GDM1 (cell line): ENCODE measurements at places on chromosomes 7 and 10.

- DNase-seq = no peak
Measured at GRCh38 chr7:158494643-158495042, 93.0 kb downstream of the PTPRN2 start.

DNA sequence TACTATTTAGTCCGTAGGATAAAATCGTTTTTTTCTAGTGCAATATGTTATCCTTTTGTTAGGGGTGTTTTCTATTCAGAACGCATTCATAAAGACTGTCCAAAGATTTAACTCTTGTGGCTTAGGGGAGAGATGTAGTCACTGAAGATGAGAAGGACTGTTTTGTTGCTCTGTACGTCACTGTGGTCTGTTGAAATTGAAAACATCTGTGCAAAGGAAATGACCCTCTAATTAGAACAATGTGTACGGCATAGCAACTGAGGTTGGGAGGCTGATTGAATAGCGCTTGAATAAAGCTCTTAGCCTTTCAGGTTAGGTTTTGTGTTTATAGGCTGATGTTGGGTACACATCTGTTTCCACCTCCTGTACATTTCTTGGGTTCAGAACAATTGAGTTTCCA, 453.4 kb upstream of the AKR1E2 start:
- DNase-seq = no peak

GRCh38 chr7:115135769-115136410, 214.0 kb downstream of the MDFIC start:
- DNase-seq = no peak

DNA sequence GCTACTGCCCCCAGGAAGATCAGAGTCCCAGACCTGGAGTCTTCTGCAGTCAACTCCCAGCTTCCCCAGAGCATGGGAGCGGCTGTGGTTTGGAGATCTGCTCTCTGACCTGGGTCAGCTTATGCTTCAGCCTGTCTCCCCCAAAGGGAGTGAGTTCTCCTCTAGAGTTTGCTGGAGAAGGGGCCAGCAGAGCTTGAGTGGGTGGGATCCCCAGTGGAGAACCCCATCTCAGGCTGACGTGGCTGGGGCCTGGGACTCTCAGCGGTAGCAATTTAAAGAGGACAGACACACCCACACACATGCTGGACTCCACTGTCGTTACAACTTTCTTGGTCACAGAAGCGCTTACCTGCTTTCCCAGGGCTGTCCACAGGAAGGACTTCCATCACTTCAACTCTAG, 6.3 kb downstream of the UNC5B start:
- no peak for DNase-seq

DNA sequence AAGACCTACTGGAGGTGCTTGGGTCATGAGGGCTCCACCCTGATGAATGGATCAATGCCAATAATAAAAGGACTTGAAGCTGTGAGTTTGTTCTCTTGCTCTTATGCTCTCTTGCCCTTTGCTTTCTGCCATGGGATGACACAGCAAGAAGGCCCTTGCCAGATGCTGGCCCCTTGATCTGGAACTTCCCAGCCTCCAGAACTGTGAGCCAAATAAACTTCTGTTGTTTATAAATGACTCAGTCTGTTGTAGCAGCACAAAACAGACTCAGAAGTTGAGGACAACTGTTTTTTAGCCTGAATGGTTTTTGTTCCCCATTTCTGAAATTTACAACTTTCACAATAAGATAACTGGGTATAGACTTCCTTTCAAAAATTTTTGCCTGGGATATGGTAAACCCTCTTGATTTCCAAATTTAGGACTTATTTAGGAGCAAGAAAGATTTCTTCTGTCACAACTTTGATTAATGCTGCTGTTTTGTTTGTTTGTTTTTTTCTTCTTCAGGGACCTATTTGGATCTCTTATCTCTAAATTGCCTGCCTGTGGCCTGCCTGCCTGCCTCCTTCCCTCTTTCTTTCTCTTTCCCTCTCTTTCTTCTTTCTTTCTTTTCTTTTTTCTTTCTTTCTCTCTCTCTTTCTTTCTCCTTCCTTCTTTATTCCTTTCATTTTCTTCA, 12.1 kb downstream of the ENTPD1 start:
- no peak for DNase-seq

- DNase-seq = peak; percentile 67
Measured at GRCh38 chr10:71727738-71728737, 8.5 kb upstream of the C10orf105 start.

GRCh38 chr10:68196701-68197100, 35.2 kb downstream of the ATOH7 start:
- no peak for DNase-seq

DNA sequence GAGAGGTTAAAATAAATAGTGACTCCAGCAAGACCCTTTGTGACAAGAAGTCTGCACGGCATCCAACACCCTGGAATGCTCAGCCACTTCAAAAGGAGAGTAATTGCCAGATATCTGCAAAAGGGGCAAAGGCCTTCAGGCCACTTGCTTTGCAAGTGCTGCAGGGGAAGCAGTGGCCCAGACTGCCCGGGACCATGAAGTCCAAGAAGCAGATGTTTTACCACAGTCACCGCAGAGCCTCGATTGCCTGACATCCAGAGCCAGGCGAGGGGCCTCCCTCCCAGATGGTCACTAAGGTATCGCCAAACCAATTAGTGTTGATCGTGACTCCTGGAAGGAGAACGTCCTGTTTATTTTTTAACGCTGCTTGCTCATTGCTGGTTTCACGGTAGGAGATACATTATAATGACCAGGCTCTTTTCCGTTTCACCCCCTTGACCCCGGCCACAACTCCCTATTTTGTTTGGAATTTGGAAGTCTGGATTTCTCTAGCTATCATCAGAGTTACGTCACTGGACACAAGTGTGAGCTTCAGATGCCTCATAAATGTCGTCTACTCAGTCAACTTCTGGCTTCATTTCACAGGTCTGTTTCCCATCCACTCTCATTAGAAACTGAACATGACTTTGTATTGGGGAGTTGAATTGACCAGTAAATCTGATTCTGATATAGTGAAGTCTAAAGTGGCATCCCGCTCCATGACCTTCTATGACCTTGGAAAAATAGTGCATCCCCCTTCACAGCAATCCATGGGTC, 276.2 kb downstream of the WDR11 start:
- no peak for DNase-seq

DNA sequence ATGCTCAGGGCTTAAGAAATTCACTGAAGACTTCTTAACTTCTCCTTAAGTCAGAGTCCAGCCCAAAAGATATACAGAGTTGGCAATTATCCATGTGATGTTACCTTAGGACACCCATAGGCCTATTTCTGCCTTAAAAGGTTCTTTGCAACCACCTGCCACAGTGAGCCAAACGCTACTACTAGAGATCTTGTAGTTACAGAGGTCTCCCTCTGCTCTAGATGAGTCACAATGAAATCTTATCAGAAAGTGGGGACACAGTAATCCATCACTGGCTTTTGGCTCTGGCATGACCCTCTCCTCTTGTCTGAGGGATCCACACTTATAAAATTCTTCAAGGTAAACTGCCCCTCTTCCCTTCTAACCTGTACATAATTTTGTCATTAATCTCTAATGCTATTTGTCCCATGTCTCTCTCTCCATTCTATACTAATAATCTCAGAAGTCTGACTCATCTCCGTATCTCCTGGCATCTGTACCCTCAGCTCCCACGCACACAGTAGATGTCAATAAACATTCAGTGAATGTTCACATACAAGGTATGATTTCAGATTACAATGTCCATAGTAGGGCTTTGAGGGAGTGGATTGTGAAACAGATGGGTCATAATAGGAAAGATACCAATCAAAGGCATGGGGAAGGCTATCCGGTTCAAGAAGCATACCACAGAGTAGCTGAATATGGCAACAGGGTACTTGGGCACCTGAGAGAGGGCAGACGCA, 112.1 kb downstream of the SGMS1 start:
- DNase-seq = no peak

DNA sequence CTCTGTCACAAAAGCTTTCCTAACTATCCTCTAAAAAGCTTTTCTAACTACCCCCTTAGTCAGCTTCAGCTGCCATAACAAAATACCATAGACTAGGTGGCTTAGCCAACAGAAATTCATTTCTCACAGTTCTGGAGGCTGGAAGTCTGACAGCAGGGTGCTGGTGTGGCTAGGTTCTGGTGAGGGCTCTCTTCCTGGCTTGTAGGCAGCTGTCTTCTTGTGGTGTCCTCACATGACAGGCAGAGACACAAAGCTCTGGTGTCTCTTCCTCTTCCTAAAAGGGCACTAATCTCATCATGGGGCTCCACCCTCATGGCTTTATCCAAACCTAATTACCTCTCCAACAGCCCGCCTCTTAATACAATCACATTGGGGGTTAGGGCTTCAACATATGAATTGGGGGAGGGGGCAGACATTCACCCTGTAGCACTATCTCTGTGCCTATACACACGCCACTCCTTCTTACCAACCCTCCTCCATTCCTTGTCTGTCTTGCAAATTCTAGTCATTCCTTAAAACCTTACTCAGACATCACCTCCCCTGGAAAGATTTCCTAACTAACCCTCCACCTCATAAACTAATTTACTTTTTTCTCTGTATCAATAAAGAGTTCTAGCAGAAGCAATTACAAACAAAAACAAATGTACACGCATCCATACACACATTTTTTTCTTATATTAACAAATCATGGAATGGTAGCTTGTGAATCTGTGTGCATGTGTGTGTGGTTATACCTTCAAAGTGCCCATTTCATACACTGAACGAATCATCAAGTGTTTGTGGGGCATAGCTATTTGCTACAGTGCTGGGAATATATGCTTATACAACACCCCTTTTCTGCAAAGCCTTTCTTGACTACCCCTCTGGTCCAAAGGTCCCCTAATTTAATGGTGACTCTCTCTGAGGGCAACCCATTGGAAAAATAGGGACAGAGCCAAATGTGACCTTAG, 26.4 kb downstream of the RHOBTB1 start:
- DNase-seq = no peak

GRCh38 chr7:77199013-77199966, at the start of gene FGL2:
Gene FGL2, minus strand, starts transcription at chr7:77199819. Its CDS starts 26 bp downstream, at chr7:77199793.
- peak; percentile 31 for DNase-seq

DNA sequence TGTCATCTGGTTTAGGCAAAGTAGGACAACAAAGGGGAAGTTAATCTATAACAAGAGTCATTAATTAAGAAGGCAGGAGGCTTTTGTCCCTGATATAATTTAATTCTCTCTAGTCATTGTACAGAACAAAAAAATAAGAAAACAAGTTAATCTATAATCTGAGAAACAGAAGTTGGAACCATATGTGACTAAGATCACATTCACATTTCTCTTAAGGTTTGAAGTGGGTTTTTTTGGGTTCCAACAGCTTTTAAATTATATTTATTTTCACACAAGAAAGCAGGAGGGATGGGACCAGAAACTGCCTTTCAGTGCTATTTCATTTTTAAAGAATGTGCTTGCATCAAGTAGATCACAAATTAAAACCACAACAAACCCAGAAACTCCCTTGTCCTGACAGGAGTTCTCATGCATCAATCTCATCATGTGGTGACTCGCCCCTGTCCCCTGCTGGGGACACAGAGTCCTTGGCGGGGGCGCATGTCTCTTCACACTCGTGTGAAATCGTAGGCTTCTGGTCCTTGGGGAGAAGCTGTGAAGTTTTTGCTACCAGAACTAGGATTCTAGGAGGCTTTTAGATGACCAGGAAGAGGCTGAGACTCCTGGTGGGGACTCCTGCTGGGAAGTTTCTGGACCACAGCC, 10.1 kb upstream of the OPN4 start:
- no peak for DNase-seq

- DNase-seq = no peak
Measured at GRCh38 chr7:69187824-69188333, 410.4 kb upstream of the AUTS2 start.

DNA sequence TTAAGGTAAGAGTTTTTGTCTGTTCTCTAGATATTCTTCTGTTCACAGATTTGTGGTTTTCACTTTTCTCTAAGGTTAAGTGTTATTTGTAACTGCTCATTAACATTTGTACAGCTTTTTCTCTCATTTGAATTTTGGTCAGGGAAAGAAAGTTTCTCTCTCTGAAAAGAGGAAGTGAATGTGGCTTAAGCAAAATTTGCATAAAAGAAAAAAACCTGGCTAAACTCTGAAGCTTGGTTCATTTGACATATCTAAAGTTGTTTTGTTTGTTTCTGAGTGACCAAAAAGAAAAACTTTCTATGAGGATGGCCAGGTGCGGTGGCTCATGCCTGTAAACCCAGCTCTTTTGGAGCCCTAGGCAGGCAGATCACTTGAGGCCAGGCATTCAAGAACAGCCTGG, 22.0 kb upstream of the SLC26A4 start:
- no peak for DNase-seq

GRCh38 chr10:97923476-97923875, 73.8 kb downstream of the GOLGA7B start:
- DNase-seq = no peak

- no peak for DNase-seq
Measured at GRCh38 chr7:6367701-6368211, 80.0 kb downstream of the DAGLB start.

GRCh38 chr10:34994565-34995142, 95.5 kb downstream of the CUL2 start:
- DNase-seq = no peak

- DNase-seq = no peak
Measured at GRCh38 chr7:91342346-91342745, 78.1 kb downstream of the FZD1 start.

GRCh38 chr10:88187472-88187871, 324.0 kb downstream of the PTEN start:
- DNase-seq = no peak

DNA sequence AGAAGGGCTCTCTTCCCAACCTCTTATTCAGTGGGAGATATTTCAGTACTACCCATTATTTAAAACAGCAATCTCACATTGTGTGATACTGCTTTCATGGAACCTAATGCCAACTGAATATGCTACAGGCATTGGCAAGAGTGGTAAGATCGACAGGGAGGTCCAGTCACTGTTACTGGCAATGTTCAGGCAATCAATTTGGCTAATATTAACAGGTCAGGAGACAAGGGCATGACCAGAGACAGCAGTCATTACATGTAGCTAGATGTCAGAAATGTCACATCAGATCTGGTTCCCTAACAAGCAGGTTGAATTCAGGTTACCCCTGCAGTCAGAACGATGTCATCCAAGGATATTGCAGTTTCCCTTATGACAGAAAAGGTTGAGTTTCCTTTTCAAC, 129.4 kb downstream of the ARHGAP12 start:
- no peak for DNase-seq

DNA sequence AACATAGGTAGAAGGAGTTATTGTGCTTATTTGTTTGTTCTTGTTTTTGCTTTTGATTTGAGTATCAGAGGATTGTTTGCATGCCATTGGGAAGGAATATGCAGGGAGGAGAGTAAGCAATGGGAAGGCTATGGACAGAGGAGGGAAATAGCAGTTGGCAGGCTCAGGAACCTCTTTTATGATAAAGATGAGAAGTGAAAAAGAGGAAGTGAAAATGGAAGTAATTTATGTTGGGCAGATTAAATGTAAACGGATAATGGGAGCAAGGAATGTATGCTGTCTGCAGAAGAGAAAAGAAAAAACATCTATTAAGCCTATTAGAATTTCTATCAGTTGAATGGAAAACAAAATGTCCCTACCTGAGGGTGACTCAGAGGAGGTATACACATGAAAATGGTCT, 90.1 kb upstream of the NPSR1 start:
- DNase-seq = no peak
